ENCODE measurements at places on chromosomes 6 and 20.

GRCh38 chr6:159714404-159714803 is 12.9 kb upstream of the WTAP start:
- no peak for DNase-seq

DNA sequence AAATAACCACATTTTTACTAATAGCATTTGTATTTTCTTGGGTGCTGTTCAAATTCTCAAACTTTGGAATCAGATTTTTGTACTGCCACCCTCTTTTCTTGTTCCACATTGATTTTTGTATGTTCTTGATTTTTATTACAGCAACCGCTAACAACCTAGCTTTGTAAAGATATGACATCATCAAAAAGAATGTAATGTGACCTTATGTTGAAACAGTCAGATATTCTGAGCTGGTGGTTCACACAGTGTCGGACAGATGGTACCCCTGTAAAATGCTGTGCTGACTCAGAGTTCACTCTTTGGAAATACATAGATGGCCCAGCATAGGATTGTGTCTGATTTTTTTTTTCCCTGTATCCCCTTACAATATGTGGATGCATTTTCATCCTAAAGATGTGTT is 118.9 kb downstream of the QKI start:
- no peak for DNase-seq

DNA sequence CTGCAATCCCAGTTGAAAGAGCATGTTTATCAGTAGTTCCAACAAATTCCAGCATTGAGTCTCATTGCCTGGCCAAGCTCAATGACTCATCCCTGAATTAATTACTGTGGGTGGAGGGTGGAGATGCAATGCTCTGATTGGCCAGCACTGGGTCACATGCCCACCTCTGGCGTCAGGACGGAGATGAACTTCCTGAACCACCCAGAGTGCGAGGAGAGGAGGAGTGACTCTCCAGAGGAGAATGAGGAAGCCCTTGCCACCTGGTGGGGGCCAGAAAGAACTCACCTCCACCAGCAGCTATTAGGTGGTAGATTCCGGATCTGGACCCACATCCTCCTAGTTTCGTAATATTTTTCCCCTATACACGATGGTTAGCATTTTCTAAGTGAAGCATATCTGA is 283.9 kb downstream of the TBC1D7 start:
- no peak for DNase-seq

GRCh38 chr6:170584954-170585498 is 589 bp upstream of the PDCD2 start:
- DNase-seq = no peak

GRCh38 chr6:10451828-10452509 is 37.1 kb upstream of the TFAP2A start:
- peak; percentile 67 for DNase-seq

DNA sequence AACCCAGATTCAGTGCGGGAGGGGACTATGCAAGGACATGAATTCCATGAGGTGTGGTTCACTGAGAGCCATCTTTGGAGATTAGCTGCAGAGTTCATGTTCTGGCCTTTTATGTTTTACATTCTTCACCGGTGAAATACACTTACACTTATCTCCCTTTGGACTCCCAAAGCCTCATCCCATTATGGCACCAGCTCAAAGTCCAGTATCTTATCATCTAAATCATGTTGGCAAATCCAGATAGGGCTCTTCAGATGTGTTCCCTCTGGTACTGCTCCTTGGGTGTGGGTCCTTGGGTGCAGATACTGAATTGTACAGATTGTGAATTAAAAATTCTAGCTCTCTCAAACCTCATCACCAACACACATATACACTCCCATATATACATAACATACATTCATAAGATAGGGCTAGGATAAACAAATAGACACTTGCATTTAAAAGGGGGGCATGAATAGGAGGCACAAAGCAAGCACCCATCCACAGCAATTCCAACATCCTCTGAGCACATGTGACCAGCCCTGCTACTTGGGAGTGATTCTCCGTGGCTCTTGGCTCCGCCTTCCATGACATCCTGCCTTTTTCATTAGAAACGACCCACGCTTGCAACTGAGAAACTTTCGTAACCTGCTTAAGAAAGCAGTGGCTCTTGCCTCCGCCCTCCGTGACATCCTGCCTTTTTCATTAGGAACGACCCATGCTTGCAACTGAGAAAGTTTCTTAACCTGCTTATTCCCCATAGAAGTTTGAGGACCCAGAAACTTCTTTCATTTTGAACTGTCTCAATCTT is 53.6 kb upstream of the LRRC1 start:
- no peak for DNase-seq

DNA sequence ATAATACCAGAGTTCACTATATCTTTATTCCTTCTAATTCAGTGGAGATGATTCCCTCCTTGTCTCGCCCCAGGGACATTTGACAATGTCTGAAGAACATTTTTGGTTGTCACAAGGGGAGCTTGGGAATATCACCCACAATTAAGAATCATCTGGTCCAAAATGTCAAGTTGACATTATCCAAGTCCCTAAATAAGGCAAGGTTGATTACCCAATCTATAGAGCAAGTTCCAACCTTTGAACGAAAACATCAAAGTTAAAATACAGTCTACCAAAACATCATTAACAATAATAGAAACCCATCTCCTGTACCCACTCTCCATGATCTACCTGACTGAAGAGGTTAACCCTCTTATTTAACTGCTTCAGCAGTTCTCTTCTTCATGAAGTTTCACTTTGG is 15.6 kb downstream of the DEK start:
- no peak for DNase-seq

- no peak for DNase-seq
These were observed 74.1 kb upstream of the TOX2 start for GRCh38 chr20:43840382-43841070.

DNA sequence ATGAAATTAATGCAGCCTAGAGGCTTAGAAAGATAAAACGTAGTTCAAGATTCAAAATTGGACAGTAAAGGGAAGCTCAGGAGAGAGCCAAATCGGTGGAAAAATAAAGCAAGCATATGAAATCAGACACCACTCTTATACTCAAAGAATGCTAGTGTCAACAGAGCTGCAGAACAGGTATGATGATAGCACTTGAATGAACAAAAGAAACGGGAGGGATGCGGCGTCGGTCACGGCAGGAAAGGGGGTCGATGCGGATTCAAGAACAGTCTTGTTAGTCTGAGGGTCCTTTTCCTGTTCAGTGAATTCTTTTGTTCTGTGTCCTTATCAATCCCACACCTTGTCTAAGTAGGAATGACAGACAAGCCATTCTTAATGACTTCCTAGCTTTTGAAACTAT is 114.4 kb downstream of the FOXC1 start:
- no peak for DNase-seq

DNA sequence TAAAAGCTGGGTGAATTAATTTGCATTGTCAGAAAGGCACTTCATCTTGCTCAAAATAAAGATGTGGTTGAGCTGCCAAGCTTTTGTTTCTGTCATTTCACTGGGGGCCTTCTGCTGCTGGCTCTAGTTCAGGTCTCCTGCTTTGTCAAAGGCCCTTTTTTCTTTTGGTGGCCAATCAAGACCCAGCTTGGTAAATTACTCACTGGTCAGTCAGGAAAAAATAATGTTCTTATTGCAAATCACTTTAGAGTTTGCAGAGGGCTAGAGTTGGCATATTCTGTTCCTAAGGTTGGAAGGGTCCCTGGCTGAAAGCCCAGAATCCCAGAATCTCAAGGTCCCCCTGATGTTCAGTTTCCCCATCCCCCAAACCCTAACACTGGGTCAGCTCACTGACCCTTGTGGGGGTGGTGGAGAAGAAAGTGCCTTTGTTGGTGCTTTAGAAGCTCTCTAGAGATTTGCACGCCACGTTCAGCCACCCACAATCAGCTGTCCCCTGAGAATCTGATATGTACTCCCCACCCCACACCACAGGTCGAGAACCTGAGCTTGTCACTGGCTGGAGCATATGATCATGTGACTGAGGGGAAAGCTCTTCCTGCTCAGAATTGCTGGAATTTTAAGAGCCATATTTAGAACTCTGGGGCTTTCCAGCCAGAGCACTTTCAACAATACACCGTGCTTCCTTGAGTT is 21.7 kb upstream of the BNIP5 start:
- DNase-seq = no peak

DNA sequence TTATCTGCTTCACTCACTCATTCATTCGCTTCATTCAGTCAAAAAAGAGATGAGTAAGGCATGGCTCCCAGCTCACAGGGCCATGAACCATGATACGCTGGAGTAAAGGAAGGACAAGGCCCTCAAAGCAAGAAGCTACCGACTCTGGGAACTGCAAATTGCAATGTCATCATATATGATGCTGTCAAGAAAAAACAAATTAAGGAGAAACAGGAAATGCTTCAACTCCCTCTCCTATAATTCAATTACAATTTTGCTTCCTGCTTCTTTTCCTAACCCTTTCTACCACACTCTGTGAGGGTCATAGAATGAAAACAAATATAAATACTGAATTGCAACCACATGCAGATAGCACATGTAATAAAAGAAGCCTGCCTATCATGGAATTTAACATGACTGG is 725.7 kb upstream of the FLRT3 start:
- no peak for DNase-seq

All from omental fat pad (tissue), 4 donors.